Activated CD4-positive, CD25-positive, alpha-beta regulatory T cell treated with anti-CD3 and anti-CD28 coated beads, Interleukin-2, amount 50 U/mL, for 24 hours (primary cell): ENCODE measurements at places on chromosomes 2 and 18.
A peak's percentile ranks its signal among the peaks of the same experiment; 100 is the strongest.

DNA sequence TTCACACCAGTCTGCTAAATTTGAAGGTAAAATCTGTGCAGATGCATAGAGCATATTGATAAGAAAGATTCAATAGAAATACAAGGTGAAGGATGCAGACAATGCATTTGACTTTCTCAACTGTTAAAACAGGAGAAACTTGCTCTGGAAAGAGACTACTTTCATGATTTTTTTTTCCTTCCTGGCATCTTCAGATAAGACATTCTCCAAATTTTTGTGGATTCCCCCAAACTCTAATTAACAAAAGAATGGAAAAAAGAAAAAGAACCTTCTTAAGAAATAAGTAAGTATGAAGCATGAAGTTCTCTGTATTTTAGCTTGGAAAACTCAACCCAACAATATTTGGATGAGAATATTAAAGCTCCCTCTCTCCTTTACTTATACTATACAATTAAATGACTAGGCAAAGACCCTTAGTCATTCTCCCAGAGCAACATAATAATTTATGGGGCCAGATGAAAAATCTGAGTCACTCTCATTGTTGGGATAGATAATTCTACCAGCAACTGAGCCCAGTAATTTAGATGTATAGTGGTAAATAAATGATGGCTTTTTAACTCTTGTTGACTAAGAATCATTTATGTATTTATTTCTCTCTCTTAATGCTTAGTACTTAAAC is 298.7 kb upstream of the COL3A1 start:
- no peak for ATAC-seq

DNA sequence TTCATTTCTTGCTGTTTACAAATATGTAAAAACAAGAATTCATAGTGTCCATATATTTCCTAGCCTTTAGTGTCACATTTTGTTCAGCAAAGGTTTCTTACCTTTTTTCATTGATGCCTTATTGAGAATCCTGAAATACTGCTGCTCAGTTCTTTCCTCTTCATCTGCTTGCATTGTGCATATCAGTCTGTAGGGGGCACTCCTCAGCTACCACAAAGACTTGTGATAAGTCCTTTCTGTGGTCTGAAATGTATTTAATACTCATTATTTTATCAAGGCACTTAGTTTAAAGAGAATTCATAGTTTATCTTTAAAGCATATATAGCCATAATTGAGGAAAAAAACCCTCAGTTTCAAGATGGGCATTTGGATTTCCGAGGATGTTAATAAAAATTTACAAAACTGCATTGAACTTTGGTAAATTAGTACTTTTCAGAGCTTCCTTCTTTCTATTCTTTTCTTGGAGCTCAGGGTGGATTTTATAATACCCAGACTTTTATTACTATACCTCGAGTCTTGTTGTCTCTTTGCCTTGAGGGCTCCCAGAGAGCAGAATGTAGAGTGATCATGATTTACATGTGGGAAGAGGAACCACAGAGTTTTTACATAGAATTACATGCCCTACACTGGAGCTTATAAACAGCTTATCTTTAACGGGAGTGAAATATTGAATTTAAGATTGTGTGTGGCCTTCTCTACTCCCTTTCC is 570.1 kb downstream of the PLCL1 start:
- ATAC-seq = no peak

- no peak for ATAC-seq
These were observed 118.3 kb upstream of the FAM136A start for GRCh38 chr2:70420143-70420542.

GRCh38 chr2:15941871-15942710 is 1.7 kb downstream of the MYCN start:
- no peak for ATAC-seq

- ATAC-seq = no peak
These were observed 41.5 kb downstream of the KANSL3 start for GRCh38 chr2:96596596-96596995.

DNA sequence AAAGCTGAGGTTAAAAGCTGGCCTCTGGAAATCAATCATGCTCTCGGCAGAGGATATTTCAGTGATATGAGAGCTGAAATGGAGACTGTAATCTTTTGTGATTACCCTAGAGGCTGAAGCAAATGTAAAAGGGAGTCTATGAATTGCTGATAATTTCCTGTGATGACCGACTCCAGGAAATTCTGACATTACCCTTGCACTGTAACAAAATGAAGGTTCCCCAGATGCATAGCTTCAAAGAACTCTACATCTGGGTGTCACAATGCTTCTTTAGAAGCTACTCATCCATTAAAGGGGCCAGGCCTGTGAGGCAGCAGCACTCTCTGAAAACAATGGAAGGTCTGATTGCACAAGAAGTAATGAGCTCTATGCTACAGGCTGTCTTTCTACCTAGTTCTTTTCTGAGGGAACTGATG is 268.2 kb upstream of the SESTD1 start:
- ATAC-seq = no peak

DNA sequence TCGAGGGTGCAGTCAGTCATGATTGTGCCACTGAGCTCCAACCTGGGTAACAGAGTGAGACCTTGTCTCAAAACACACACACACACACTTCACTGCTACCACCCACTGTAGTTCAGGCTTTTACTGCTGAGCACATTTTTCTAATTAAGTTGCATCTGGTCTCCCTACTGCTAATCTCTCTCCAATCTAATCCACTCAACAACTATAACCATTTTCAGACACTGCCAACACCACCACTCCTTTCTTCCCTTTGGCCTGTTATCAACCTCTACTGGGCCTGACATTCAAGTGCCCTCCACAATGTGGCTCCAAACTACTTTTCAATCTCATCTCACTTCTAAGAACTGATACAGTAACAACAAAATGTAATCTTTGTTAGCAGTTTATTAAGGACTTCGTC is 44.8 kb downstream of the RMP24 start:
- no peak for ATAC-seq

GRCh38 chr2:55844986-55845385 is 78.6 kb downstream of the EFEMP1 start:
- ATAC-seq = no peak

DNA sequence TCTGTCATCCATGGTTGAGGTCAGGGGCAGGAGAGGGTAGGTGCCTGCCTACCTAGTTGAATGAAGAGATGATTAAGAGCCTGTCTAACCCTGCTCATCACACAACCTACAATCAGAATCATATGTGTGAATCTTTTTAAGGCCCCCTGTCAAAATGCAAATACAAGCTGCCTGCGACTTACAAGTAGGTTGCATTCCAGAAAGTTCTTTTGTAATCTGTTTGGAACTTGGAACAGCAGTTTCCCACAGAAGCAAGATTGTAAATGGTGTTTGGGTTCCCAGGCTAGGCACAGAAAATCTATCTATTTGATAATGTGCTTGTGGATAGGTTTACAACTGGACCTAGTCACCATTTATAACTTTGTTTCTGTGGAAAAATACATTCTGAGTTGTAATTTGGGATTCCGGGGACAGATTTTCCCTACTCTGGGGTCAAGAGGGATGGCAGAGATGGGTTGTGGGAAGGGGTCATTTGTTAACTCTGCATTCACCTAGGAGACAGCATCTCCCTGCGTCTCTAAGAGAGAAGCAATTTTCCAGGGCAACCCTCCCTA is 4.4 kb downstream of the LIPG start:
- ATAC-seq = no peak

DNA sequence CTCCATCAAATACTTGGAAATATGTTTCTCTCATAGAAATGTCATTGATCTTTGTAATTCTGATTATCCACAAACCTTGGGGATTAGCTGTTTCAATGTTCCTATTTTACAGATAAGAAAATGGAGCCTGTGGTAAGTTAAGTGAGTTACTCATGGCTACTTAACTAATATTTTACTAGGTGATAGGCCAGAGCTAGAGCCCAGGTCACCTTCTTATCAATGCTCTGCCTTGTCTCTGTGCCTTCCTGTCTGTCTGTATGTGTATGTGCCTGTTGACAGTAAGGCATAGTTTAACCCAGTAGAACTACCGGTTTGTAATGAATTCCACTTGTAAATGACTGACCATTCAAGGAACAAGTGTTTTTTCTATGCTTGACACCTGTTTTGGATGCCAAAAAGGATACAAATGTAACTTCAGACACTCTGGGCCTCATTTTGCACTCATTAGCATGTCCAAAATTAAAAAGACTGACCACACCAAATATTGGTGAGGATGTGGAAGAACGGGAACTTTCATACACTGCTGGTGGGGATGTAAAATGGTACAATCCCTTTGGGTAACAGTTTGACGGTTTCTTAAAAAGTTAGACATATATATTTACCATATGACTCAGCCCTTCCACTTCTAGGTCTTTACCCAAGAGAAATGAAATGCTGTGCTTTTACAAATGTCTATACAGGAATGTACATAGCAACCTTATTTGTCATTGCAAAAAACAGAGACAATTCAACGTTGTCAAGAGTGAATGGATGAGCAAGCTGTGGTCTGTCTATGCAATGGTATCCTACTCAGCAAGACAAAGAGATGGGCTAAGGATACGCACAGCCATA is 19.6 kb upstream of the IL1A start:
- ATAC-seq = peak; percentile 90

DNA sequence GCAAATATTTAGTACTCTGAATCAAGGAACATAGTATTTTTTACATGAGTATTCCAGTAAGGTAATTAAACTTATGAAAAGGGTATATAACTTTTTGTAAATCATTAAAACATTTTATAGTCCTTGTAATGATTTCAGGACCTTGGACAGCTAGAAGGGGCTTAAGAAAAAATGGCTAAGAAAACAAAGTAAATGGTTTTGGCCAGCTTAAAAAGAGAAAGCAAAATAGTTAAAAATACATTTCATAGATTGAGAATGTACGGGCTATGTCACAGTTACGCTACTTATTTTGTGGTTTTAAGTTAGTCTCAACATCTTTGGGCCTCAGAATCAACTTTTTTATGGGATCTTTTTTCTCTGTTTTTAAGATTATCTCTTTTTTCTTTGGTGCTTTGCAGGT is 26.7 kb downstream of the POLI start:
- no peak for ATAC-seq

- peak; percentile 34 for ATAC-seq
These were observed 1.6 kb upstream of the RTP5 start for GRCh38 chr2:241867776-241868420.

DNA sequence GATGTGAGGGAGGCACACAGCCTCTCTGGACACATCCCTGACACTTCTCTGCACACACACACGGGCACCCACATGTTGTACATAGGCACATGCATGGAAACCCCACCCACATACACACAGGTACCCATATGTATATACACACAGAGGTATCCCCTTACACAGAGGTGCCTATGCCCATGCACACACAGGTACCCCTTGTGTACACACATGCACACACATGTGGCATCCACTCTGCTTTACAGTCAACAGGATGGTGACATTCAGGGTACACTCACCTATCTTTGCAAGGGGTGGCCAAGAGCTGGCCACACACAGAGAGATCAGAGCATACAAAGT is 59.5 kb downstream of the FAM168B start:
- ATAC-seq = no peak

GRCh38 chr2:227036527-227036926 is 127.5 kb downstream of the COL4A4 start:
- ATAC-seq = no peak

DNA sequence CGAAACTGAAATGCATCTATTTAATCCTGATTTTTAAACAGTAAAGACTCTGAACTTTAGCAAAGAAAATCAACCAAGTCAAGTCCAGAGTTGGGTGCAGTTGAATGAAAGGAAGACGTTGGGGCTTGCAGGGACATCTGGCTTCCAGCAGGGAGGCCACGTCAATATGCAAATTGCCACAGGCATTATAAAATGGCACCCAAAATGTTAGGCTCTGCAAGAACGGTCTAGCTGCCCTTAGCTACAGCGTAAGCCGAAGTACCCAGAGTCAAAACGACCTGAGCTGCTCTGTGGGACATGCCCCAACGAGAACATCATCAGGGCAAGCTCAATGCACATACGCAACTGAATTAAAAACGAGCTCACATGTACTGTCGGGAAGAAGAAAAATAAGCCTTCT is 30.7 kb downstream of the DOCK10 start:
- ATAC-seq = no peak

GRCh38 chr18:54503131-54503894 is 87.7 kb upstream of the DYNAP start:
- ATAC-seq = no peak
